NCI-H1048 (cell line): ENCODE measurements at places on chromosomes 7 and 10.

DNA sequence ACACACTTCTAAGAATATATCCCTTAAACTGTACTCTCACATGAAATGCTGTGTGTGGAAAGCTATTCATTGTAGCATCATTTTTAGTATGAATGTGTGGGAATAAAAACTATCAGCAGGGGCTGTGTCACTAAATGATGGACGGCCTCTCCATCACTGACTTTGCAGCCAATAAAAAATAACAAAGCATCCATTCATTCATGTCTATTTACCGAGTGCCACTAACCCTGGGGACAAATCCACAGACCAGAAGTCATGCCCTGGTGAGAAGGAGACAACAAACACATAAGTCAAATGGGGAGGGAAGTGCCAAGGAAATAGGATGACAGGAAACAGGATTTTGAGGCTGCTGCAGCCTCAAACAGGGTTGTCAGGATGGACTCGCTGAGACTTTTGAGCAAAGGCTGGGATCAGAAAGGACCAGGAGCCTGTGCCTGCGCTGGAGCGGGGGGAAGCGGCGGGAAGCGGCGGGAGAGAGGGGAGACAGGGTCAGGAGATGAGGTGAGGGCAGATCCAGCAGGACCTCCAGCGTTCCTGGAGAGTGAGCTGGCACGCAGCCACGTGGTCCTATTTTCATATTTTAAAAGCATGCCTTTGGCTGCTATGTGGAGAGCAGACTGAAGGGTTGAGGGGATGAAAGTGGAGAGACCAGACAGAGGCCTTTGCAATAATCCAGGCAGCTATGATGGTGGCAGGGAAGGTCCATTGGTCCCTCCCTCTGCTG, 2.2 kb upstream of the NOM1 start:
- no peak for DNase-seq

- no peak for DNase-seq
These were observed 4.6 kb downstream of the LFNG start for GRCh38 chr7:2523941-2524807.

DNA sequence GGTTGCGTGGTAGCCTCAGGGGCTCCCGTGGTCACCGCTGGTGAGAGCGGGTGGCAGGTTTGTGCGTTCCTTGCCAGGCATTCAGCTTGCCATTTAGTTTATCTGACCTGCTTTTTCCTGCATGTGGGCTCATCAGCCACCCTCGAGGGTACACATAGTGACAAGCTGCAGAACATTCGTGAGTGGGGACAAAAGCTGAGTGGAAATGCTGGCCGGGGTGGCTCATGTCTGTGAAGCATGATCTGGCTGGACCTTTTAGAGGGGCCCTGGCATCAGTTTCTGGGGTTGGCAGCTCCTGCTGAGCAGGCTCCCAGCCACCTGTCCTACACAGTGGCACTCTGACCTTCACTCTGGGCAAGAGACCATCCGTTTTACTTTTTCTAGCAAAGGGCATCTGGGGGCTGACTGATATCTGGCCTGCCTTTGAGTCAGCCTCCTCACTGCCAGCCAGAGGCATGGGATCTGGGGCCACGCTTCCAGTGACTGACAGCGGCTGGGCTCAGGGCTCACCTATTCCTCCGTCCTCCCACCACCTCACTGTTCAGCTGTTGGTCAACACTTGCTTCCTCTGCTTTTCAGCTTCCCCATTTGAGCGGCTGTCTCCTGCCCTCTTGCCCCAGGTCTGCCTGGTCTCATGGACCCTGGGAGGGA, 75.0 kb downstream of the LANCL2 start:
- no peak for DNase-seq

DNA sequence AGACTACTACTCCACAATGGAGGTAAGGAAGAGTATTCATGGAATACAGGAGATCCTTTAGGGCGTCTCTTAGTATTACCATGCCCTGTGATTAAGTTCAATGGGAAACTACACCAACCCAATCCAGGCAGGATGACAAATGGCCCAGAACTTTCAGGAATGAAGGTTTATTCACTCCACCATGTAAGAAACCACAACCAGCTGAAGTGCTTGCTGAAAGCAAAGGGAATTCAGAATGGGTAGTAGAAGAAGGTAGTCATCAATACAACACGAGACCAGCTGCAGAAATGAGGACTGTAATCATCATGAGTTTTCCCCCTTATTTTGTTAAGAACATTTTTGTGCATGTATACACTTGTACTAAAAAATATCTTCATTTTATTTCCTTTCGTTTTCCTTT, 76.6 kb downstream of the GPR37 start:
- no peak for DNase-seq

GRCh38 chr7:42250411-42250810, 13.4 kb upstream of the GLI3 start:
- DNase-seq, result no peak

- no peak for DNase-seq
These were observed 75.9 kb downstream of the MYL10 start for GRCh38 chr7:101553018-101553770.

DNA sequence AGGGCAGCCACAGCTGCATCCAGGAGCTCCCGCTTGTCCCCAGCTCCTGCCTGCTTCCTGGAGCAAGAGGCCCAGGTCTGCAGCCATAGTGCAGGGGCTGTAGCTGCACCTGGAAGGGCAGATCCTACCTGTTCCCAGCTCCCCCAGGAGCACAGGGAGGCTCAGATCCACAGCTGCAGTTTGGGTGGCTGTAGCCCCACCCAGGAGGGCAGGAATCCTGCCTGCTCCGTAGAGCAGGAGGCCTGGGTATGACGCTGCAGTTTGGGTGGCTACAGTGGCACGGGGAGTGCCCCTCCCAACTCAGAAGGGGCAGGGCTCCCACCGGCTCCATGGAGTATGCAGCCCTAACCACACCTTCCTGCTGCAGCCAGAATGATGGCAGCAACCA, 26.7 kb upstream of the CDCA7L start:
- no peak for DNase-seq

DNA sequence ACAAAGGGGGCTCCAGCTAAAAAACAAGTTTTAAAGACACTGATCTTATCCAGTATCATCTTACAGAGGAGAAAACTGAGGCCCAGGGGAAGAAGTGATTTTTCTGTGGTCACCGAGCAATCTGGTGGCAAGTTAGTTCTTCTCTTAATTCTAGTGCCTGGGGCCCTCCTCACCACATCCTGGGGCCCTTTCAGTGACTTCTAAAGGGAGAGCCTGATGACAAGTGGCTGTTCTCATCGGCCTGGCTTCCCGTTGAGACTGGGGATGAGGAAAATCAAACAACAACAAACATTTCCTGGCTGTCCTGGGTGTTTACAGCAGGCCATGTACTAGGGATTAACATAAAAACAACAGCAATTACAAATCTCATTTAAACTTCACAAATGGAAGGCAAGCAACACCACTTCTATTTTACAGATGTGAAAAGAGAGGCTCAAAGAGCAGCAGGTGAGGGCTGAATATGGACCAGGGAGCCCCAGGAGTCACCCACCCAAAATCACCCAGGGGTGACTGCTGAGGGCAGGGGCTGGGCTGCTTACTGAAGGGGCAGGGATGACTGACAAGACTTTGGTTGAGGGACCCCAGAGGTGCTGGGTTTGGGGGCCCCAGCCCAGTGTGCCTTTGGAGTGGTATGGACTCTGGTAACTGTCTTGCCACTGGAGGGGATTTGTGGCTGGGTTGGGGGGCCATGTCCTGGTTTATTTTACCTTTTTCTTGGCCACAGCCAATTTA, 24.7 kb upstream of the MTPAP start:
- DNase-seq, result no peak

DNA sequence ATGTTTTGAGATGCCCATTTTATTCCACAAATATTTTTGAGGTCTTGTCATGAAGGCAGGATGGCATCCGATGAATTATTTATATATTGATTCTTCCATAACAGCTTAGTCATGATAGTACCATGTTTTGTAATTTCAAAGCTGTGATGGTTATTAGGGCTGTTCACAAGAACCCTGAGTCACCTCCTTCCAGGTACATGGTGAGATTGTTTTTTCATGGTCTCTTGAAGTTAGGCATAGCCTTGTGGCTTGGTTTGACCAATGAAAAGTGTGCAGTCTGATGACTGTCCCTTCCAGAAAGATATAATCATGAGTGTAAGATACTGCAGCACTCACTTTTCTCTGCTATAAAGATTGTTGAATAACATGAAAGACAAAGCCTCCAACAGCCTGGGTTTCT, 274.8 kb downstream of the FGFR2 start:
- no peak for DNase-seq

DNA sequence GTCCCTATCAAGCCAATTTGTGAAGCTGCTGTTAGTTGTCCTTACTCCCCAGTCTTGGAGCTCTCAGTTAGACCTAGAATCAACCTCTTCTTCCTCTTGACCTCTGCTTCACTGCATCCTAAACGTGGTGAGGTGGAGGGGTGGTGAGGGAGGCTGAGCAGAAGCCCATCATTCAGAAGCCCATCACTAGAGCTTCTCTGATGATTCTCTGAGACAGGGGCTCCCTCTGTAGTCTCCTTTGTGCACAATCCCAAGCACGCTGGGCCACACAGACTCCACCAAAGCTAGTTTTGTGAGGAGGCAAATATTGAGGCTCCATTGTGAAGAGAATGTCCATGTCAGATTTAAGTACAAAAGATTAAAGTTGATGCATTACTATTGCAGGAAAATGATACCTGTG, 163.8 kb upstream of the PRSS1 start:
- no peak for DNase-seq

DNA sequence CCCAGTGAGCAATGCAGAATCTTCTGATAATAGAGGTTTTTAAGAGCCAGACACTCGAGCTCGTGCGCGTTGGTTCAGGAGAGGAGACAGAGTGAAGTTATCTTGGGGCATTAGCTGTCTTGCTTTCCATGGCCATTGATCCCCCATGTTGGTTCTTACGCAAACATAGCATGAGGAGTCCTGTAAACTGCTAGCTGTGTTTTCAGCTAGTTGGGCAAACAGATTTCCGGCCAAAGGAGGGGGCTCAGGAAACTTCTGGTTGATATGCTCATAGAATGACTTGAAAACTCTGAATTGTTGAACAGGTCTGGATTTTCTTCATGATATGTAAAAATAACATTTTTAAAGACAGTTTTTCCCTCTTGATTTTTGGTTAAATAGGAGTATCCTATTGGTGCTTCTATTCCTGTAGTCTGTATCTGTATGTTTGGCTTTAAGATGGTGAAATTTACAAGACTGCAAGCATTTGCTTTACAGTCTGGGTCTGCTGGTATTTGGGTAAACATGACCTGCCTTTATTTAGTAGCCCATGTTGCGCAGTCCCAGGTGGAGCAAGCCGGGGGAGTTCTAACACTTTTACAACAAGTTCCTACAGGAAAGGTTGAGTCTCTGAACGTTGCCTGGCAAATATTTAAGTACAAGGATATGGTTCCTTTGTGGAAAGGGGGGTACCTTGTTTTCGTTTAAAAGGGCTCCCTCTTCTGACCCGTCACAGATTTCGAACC, 218.4 kb upstream of the KCND2 start:
- no peak for DNase-seq

GRCh38 chr7:117152213-117153007, 170.4 kb downstream of the WNT2 start:
- DNase-seq, result no peak

DNA sequence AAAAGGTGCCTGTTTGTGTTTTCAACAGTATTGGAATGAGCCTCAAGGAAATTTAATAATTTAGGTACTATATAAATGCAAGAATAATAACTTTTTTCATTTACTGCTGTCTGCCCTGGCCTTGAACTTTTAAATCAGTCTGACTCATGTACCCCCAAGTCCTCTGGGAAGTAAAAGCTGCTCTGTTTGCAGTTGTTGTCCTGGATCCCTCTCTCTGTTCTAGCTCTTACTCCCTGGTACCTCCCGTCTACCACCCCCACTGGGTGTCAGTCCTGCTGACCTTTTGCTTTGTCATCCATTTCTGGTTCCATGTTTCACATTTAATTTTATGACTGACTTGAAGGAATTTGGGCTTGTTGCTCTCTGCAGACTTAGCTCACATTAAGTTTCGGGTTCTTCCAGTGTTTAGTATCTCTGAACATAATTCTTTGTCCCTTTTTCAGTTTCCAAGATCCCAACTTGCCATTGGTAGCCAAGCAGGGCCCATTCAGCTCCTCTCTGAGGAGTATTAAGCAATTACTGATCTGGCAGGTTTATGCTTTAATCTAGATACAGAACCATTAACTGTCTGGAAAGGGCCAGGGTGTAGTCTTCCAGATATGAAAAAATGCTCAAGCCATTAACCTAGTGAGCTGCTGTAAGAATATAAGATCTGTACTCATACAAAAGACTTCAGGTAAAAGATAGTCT, 208.7 kb upstream of the FAM3C start:
- DNase-seq, result no peak

GRCh38 chr7:28937103-28937502, 21.0 kb downstream of the TRIL start:
- no peak for DNase-seq

DNA sequence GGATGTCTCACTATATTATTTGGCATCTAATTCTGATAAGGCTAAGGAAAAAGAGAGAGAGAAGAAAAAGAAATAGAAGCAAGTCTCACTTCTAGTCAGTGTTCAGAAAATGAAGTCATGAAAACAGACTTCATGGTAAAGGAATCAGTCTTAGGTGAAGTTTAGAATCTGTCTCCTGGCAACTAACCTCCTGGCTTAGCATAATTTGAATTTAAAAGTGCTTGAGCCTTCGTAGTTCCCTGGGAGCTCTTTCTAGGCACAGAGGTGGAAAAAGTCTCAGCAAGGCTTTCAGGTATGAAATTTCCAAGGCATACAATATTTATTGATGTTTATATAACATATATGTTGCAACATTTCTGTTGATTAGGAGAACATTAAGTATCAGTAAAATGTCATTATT, 10.4 kb downstream of the CHRM2 start:
- no peak for DNase-seq

GRCh38 chr7:158887594-158887993, 31.2 kb downstream of the DYNC2I1 start:
- no peak for DNase-seq

DNA sequence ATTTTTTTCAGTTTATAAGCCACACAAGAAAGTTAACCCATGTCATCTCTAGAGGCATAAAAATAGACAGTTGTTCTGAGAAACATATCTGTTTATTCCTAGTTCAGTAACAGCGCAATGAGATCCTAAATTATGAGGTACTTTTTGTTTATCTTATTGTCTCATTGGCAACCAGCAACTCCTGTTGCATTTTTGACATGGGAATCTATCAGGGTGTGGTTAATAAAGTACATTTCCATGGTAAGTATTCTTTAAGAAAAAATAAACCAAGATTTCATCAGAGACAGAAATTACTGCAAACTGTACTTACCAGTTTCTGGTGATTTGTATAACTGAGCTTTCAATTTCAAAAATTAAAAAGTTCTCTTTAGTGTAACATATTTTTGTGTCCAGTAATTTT, 9.0 kb downstream of the FAS start:
- DNase-seq, result no peak

- no peak for DNase-seq
These were observed 30.5 kb upstream of the TRIM8 start for GRCh38 chr10:102613785-102614184.

DNA sequence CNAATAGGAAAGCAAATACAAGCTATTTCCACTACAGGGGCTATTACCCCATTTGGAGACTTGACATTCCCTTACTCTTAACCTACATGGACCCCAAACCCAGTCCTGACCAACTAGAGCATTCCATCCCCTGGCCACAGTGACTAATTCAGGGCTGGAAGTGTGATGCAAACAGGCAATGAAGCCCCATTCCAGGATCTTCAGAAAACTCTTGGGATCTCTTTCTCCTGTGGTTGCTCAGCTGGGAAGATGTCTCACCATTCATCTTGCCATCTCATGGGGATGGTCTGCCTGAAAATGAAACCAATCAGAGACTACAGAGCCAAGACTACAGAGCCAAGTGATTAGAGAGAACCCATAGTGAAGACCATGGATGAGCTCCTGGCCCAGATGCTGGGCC, 206.2 kb downstream of the ZNF365 start:
- DNase-seq, result no peak
